CD4-positive, CD25-positive, alpha-beta regulatory T cell (primary cell): ENCODE measurements at places on chromosomes 3 and 15. TPM values are rescaled to one million over a fixed set of nuclear protein-coding genes. Genes with fewer than 3 reads are reported as not detected.

The EXD1 gene
- not detected for polyA plus RNA-seq

The UROC1 gene
- polyA plus RNA-seq = not detected

DNA sequence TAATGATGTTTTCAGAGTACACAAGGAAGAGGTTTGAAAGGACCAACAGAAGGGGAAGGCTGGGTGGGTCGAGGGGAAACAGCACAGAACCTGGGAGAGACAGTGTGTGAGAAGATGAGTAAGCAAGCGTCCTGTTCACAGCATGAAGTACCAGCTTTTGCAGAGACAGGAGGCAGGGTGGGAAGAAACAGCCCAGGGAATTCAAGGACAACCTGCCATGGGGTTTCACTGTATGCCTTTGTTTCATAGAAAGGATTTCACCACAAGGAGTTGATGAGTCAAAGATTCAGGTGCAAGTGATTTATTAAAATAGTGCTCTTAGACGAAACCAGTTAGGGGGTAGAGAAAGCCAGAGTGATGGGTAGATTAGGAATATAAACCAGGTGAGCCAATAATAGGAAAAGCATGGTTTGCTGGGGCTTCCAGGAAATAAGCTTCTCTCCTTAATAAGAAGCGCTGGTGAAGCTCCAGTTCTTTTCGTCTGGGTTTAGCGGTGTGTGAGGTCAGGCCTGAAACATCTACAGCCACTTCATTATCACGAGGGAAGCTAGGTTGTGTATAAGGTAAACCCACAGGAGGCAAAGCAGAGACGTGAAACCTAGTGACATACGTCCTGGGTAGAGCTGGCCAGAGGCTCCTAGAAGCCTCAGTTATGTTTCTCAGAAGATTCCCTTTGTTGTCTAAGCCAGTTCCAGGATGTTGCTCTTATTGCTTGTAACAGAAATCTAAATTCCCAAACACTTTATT is 3.9 kb downstream of the HHLA2 start:
- DNase-seq = peak; percentile 22

DNA sequence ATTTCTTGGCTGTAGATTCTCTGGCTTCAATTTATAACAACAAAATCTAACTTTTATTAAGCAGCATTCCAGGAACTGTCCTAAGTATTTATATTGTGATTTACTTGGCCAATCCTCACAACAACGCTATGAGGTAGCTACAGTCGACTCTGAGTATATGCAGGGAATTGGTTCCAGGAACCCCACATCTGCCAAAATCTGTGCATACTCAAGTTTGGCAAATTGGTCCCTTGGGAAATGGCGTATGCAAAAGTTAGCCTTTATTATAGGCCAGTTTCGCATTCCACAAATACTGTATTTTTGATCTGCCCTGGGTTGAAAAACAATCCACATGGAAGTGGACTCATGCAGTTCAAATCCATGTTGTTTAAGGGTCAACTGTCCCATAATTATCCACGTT is 53.9 kb downstream of the RAP2B start:
- no peak for DNase-seq

DNA sequence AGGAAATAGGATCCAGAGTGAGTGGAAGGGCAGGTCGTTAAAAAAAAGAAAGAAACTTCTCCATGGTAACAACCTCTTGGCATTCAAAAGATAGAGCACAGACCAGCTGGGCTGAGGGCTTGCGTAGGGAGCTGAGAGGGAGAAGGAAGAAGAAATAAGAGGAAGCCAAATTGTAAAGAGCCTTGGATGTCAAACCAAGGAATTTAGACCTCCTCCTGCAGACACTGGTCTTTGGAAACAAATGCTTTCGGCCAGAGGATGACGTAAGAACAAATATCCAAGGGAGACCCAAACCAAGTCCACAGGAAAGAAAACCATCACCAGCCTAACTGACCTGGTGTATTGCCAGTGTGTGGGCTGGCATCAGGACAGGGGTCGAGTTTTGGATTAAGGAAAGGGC is 155.2 kb downstream of the UACA start:
- DNase-seq = no peak

The SRP14 gene
- polyA plus RNA-seq = 800 TPM

- DNase-seq = no peak
Measured at GRCh38 chr3:185318141-185318540, 44.8 kb upstream of the MAP3K13 start.

GRCh38 chr3:111761309-111761795 is 97.7 kb upstream of the PHLDB2 start:
- no peak for DNase-seq
